ENCODE measurements at places on chromosomes 1 and 21.

DNA sequence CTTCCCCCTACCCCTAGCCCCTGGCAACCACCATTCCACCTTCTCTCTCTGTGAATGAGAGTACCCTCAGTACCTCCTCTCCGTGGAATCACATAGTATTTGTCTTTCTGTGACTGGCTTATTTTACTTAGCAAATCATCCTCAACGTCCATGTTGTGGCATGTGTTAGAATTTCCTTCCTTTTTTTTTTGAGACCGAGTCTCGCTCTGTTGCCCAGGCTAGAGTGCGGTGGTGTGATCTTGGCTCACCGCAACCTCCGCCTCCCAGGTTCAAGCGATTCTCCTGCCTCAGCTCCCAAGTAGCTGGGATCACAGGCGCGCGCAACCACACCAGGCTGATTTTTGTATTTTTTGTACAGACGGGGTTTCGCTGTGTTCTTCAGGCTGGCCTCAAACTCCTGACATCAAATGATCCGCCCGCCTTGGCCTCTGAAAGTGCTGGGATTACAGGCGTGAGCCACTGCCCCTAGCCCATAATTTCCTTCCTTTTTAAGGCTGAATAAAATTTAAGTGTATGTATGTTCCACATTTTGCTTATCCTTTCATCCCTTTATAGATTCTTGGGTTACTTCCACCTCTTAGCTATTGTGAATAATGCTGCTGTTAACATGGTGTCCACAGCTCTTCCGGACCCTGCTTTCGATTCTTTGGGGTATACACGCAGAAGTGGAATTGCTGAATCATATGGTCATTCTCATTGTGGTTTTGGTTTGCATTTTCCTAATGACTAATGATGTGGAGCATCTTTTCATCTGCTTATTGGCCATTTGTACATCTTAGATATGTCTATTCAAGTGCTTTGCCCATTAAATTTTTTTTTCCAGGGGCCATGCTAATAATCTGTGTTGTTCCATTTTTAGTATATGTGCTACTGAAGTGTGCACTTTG lies 32.3 kb downstream of the ERRFI1 start:
- DNase-seq, result no peak

GRCh38 chr1:62045574-62045973 lies 149.1 kb upstream of the L1TD1 start:
- no peak for DNase-seq

DNA sequence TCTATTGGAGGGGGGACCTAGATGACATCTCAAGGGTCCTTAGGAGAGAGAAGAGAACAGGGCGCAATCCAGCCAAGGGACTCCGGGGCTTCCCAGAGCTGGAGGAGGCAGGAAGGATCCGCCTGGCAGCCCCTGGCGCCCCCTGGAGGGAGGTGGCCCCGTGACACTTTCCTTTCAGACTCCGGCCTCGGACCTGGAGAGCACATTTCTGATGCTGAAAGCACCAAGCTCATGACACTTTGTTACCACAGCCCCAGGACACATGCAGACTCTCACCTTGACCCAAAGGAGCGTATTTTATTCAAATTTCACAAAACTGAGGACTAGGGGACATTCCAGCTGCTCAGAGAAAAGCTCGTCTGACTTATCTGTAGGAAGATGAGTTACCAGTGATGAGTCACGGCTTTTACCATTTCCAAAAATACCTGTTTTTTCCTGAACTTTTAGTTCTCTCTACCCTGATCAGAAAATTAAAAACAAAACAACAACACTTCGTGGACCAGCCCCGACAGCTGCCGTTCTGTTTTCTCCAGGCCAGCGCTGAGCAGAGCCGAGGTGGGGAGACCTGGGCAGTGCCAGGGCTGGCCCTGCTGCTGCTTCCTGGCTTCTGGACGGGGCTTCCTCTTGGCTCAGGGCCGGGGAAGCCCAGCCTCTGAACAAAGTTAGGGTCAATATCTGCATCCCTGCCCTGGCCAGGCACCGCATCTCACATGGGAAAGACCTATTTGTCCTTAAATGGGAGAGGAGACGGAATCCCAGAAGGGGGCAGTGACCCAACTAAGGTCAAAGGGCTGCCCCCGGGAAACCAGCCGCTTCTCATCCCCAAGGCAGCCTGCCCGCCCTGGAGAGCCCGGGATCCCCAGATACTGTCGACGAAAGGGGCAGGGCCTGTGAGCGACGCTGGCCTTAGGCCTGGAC lies 21.6 kb upstream of the POFUT2 start:
- peak; percentile 20 for DNase-seq

- DNase-seq, result no peak
Observed at GRCh38 chr1:113990961-113991360, 11.7 kb downstream of the OLFML3 start.

- DNase-seq, result no peak
Observed at GRCh38 chr1:236484310-236484971, 39.3 kb upstream of the LGALS8 start.

All from CD4-positive, alpha-beta T cell treated with Interferon alpha-2 for 1 hour (primary cell).